M059J (cell line): ENCODE measurements at places on chromosomes 12 and 14. TPM values are rescaled to one million over a fixed set of nuclear protein-coding genes. Genes with fewer than 3 reads are reported as not detected.

Gene PLBD1
- total RNA-seq, result 1.4 and 1.5 TPM in 2 replicates

Gene TROAP
- 31.3 and 47.4 TPM in 2 replicates for total RNA-seq

Gene RPGRIP1
- not detected in 2 replicates for total RNA-seq

Gene IL23A
- not detected in 2 replicates for total RNA-seq

Gene IKZF4
- 0.57 and 1.2 TPM in 2 replicates for total RNA-seq

Gene GPR68
- total RNA-seq, result 0.71 and 1.6 TPM in 2 replicates

Gene MDGA2
- total RNA-seq, result not detected in 2 replicates

Gene CCDC177
- total RNA-seq, result not detected in 2 replicates

Gene OASL
- total RNA-seq, result 110 and 115 TPM in 2 replicates

Gene RHEBL1
- total RNA-seq, result 2.5 and 4.5 TPM in 2 replicates

Gene SPRYD3
- total RNA-seq, result 11.2 and 15.4 TPM in 2 replicates

Gene FAM216A
- 20.6 and 24.8 TPM in 2 replicates for total RNA-seq

Gene KRT82
- total RNA-seq, result not detected in 2 replicates

Gene BIN2
- not detected in 2 replicates for total RNA-seq

Gene RNF212B
- total RNA-seq, result not detected in 2 replicates

Gene CYP27B1
- total RNA-seq, result 1.8 and 3.2 TPM in 2 replicates

Gene MYF5
- not detected in 2 replicates for total RNA-seq

Gene LIN7A
- 1.3 and 1.9 TPM in 2 replicates for total RNA-seq

Gene FAM222A
- 0.89 and 2.1 TPM in 2 replicates for total RNA-seq

Gene KRT74
- total RNA-seq, result not detected in 2 replicates

Gene TTC6
- not detected in 2 replicates for total RNA-seq

Gene AKAP5
- total RNA-seq, result 3.9 and 4.9 TPM in 2 replicates

Gene GPRC5D
- total RNA-seq, result not detected in 2 replicates

Gene DEPDC4
- 0.94 and 2.1 TPM in 2 replicates for total RNA-seq

Gene LRFN5
- 0.05 TPM in 1 of 2 replicates, not detected in the other for total RNA-seq

Gene EID3
- total RNA-seq, result 0.10 and 1.0 TPM in 2 replicates

Gene DDN
- total RNA-seq, result not detected in 2 replicates

Gene VRTN
- total RNA-seq, result not detected in 2 replicates

Gene VDR
- total RNA-seq, result 5.1 and 9.3 TPM in 2 replicates

Gene SPATA7
- 8.1 and 11.0 TPM in 2 replicates for total RNA-seq

Gene DHH
- total RNA-seq, result not detected in 2 replicates

Gene PZP
- total RNA-seq, result not detected in 2 replicates

Gene LRRK2
- total RNA-seq, result not detected in 2 replicates

Gene FAM186B
- 0.07 TPM in 1 of 2 replicates, not detected in the other for total RNA-seq

Gene STX2
- total RNA-seq, result 17.8 and 29.2 TPM in 2 replicates

Gene ANKRD33
- total RNA-seq, result not detected in 2 replicates

Gene BDKRB2
- total RNA-seq, result 2.6 and 3.8 TPM in 2 replicates

Gene TSPAN11
- 0.39 and 0.44 TPM in 2 replicates for total RNA-seq

Gene RNASE1
- total RNA-seq, result 1.4 and 1.6 TPM in 2 replicates

Gene CEP83
- 3.2 and 6.6 TPM in 2 replicates for total RNA-seq

Gene APOF
- not detected in 2 replicates for total RNA-seq

Gene DPPA3
- total RNA-seq, result not detected in 2 replicates

Gene STXBP6
- 0.42 TPM in 1 of 2 replicates, not detected in the other for total RNA-seq

Gene SYT1
- 5.7 and 8.7 TPM in 2 replicates for total RNA-seq
